ENCODE measurements at places on chromosomes 3 and 15.

DNA sequence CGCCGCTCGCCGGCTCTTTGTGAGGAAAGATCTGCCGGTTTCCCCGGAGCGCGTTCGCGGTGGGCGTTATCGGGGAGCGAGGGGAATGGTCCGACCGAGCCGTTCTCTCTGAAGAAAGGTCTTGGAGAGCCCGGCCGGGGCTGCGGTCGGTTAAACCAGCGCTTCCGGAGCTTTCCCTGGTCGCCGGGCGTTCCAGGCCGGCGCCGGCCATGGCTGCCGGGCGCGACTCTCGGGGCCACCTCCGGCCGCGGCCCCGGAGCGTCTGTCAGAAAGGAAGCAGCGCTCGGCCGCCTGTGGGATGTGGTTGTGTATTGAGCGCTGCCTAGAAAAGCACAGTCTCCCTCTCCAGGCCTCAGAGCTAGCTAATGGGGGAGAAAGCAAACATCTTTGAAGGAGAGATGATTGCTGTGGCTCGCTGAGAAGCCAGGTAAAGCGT, 731 bp downstream of the FYTTD1 start:
- DNase-seq: no peak

DNA sequence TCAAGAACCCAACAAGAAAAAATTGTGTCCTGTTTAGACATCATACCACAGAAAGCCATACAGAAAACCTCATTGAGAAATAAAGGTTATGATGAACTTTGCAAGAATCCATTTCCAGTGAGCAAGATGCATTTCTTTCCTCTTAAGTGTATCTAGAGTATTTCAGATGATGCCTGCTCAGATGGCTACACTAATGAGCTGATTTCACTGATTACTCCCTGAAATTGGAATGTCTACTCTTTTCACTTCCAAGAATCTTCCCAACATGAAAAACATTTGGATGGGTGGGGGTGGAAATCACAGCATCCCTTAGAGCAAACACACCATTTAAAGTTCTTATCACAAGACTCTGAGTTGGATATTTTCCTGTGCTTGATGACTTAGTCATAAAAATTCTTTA, 41.4 kb upstream of the IL12A start:
- DNase-seq: peak; percentile 96

DNA sequence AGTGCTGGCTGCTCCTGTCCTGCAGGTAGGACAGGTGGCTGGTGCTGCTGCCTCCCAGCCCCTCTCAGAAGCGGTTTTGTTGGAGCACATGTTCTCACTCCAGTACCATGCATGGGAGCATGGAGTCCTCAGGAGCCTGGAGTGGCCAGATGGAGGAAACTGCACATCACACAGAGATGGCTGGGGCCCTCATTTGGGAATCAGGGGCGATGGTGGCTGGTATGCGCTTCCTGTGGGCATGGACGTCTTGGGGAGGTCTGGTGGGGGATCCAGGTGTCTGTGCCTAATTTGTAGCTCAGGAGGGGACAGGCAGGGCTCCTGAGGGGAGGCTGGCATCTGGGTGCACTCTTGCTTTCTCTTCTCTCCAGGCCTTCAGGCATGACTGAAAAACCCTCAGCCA, 168.2 kb downstream of the KLF13 start:
- DNase-seq: no peak

DNA sequence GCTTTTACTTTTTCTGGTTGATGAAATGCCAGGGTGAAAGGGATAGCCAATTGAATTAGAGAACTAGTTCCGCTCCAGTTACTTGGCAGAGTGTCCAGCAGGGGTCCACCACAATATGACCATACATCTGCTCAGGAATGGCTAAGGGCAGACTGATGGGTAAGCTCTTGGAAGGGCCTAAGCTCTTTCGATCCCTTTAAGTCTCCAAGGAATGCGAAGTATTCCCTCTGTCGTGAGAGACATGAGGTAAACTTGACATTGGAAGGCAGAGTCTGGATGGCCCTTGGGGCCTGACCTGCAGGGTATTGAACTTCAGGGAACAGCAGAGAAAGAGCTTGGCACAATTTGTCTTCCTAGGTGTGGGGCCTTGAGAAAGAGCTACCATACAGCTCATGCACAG, 805.8 kb downstream of the PLOD2 start:
- DNase-seq: no peak

- no peak for DNase-seq
Observed at GRCh38 chr3:107461721-107462120, 61.0 kb upstream of the BBX start.

DNA sequence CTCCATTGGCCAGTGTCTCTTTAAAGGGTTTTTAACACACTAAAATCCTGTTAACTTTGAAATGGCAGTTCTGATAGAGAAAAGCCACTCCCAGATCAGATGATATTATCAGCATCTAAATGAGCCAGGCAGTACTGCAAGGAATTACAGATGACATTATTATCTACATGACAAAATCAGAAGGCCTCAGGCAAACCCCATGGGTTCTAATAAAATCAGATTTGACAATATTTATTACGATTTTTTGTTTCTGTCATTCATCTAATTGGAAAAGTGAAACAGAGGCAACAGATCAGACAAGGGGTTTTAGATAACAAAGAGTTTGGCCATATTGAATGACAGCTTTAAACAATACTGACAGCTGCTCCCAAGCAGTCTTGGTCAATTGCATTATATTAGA, 112.7 kb downstream of the FEZF2 start:
- no peak for DNase-seq

- no peak for DNase-seq
Observed at GRCh38 chr3:134928392-134928791, 133.3 kb downstream of the EPHB1 start.

- no peak for DNase-seq
Observed at GRCh38 chr3:38707730-38708129, 58.2 kb upstream of the SCN5A start.

DNA sequence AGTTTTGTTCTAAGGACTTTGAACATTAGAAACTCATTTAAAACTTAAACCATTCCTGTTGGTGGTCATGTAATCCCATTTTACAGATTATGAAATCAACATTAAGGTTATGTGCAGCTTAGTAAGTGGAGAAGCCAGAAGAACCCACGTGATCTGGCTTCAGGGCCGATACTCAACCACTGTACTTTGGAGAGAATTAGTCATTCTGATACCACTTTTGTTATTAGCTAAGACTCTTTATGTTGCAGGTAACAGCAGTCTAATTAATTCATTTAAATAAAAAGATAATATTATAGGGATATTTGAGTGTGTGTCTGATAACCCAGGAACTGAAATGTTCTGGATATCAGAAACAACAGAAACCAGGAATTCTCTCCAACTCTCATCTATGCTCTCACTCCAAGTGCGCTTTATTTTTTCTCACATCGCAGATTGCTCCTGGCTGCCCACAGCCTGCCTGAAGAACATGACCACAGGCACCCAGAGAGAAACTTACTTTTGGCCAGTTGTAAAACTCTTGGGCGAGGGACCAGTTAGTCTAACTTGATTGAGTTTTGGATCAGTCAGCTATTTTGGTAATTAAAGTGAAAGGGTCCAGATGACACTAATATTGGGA, 25.2 kb downstream of the UBE2E1 start:
- DNase-seq: no peak

All from GM04503 (cell line).